ENCODE measurements at places on chromosomes 6 and 20. TPM values are rescaled to one million over a fixed set of nuclear protein-coding genes. Genes with fewer than 3 reads are reported as not detected.

The GNMT gene
- not detected for total RNA-seq

The OR2H1 gene
- total RNA-seq: not detected

The NKAIN2 gene
- total RNA-seq: not detected

The PBOV1 gene
- not detected for total RNA-seq

The APOM gene
- 0.28 TPM for total RNA-seq

The ABHD16B gene
- total RNA-seq: not detected

The ZNF831 gene
- total RNA-seq: not detected

The SLC26A8 gene
- total RNA-seq: not detected

The MICB gene
- total RNA-seq: 20.7 TPM

The SSR1 gene
- 182 TPM for total RNA-seq

The OOEP gene
- total RNA-seq: not detected

The FILIP1 gene
- total RNA-seq: 0.58 TPM

The SMLR1 gene
- 0.19 TPM for total RNA-seq

The MROH8 gene
- total RNA-seq: 0.38 TPM

The IRF4 gene
- total RNA-seq: 0.28 TPM

The CST5 gene
- not detected for total RNA-seq

The OTOR gene
- not detected for total RNA-seq

The HDGFL1 gene
- total RNA-seq: not detected

The IL20RA gene
- total RNA-seq: 0.28 TPM

The MRPL18 gene
- 148 TPM for total RNA-seq

The RAB44 gene
- total RNA-seq: under 0.01 TPM

The GPX5 gene
- not detected for total RNA-seq

The CRISP3 gene
- not detected for total RNA-seq

The SLC17A9 gene
- total RNA-seq: 7.9 TPM

The PRSS16 gene
- 0.19 TPM for total RNA-seq

The FAM209B gene
- total RNA-seq: not detected

The NEURL2 gene
- total RNA-seq: 5.1 TPM

The FUT9 gene
- not detected for total RNA-seq

The DCDC2 gene
- 1.7 TPM for total RNA-seq

The MYLK2 gene
- under 0.01 TPM for total RNA-seq

The HTR1B gene
- total RNA-seq: under 0.01 TPM

The NT5E gene
- 306 TPM for total RNA-seq

The FOXS1 gene
- total RNA-seq: 9.3 TPM

The PRICKLE4 gene
- 0.19 TPM for total RNA-seq

The MRAP2 gene
- total RNA-seq: 3.7 TPM

The LY86 gene
- not detected for total RNA-seq

Measured in regular cardiac myocyte (primary cell).